ENCODE measurements at places on chromosomes 7 and 10.

GRCh38 chr7:127900141-127900540, 131.1 kb downstream of the LRRC4 start:
- DNase-seq = no peak

- DNase-seq = no peak
These were observed 8.1 kb upstream of the DEPP1 start for GRCh38 chr10:44986670-44987069.

DNA sequence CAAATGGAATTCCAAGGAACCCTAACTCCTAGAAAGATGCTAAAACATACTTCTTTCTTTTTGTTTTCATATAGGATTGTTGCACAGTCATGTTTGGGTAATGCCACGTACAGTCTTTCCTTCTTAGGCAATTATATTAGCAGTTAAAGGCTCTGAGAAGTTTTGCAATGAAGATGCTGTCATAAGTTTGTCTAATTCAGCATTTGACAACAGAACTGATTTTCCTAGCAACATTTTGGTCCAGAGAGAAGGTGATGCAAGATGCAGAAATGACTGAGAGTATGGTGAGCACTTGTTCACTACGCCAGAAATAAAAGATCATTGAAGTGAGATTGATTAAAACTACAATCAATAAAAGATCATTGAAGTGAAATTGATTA, 184.0 kb upstream of the PLXNA4 start:
- DNase-seq = no peak

GRCh38 chr10:23945845-23946244, 263.1 kb upstream of the KIAA1217 start:
- DNase-seq = no peak

DNA sequence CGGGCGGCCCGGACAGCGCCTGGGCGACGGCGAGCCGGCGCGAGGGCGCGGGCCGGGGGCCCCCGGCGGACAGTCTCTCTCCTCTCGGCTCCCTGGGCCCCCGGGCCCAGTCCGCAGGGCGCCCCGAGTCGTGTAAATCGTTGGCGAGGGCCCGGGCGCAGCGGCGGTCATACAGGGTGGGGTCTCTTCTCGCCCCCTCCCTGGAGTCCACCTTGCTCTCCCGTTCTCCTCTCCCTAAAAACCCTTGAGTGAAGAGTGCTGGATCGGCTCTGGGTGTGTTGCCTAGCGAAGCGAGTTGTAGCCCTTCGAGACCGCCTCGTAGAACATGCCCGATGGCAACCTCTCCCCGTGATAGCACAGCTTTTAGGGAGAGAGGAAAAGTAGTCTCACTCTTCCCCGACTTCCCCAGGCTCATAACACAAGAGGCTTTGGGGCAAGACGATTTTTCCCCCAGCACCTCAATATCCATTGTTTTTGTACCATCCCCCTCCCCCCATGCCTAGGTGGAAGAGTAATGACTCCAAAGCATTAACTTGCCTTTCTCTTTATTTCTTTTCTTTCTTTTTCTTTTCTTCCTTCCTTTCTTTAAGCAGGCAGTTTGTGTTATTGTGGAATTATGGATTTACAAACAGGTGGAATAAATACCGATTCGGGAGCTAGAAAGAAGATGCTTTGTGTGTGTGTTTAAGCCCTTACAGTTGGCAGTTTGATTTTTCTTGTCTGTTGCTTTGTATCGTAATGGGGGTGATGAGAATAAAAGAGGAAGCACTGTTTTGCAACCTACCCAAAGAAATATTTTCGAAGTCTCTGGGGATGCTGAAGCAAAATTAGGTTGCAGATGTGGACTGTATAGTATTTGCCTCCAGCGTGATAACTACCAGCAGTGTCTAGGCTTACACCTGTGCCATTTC, 822 bp downstream of the SHOC2 start:
- DNase-seq = peak; percentile 68

- DNase-seq = no peak
These were observed 54.8 kb upstream of the ECHDC3 start for GRCh38 chr10:11687357-11687771.

- no peak for DNase-seq
These were observed 10.8 kb downstream of the SEMA3A start for GRCh38 chr7:84183741-84184140.

GRCh38 chr7:2005786-2006185, 227.0 kb downstream of the MAD1L1 start:
- no peak for DNase-seq
